Type B pancreatic cell (in vitro differentiated cells): ENCODE measurements at places on chromosomes 7 and 10. TPM values are rescaled to one million over a fixed set of nuclear protein-coding genes. Genes with fewer than 3 reads are reported as not detected.

- no peak for DNase-seq
Observed at GRCh38 chr7:39691821-39692220, 68.4 kb downstream of the RALA start.

DNA sequence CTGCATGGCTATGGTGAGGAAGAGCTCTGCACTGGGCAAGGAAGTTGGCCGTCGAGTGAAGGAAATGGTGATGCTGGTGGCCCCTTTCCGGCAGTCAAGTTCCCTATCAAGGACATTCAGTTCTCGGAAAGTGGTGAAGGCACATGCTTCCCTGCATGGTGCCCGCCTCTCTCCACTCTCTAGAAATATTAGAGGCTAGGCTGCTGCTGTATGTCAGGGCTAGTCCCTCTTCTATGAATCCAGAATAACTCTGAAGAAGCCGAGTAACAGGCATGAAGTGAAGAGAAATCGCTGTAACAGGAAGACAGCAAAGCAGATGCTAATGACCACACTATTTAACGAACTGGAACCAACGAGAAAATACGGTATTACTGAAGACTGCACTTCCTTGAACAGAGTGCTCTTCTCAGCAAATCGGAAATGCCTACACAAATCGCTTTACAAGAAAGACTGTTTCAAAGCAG is 5.4 kb downstream of the IDI1 start:
- no peak for DNase-seq

DNA sequence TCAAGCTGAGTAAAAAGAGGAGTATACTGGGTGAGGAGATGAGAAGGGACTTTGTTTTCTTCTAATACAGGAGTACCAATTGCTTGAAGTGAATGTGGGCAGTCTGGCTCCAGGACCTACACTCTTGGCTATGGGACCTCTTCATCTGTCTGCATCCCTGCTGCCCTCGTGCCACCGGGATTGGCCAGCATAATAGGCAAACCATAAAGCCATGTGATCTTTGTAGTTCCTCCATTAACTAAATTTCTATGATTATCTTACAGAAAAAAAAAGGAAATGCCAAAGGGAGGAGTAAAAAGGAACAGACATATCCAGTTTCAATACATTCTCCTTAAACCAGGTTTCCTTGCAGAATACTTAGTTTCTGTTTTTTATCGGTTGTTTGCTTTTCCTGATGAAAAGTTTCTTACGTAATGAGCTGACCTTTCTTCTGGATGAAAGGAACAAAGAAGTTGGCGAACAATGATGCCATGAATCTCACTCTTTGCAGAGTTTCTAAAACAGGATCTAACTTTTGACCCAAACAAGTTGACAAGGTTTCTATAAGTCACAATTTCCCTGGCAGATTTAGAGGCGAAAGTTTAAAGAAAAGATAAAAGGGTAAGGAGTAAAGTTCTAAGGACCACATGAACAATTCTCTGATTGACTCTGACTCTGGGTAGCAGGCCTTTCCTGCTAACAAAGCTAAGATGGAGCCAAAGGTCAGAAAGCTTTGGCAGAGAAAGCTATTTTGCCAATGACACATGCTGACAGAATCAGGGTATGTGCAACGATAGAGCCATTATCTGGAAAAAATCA is 54.1 kb downstream of the LAMB1 start:
- DNase-seq, result no peak

GRCh38 chr7:38825721-38826440 is 83.1 kb downstream of the VPS41 start:
- DNase-seq, result no peak

SEMA4G gene
- total RNA-seq, result 28.0 and 46.0 TPM in 2 replicates

COL13A1 gene
- 0.43 and 18.6 TPM in 2 replicates for total RNA-seq

RSPH10B gene
- 0.36 and 0.85 TPM in 2 replicates for total RNA-seq
